HS-27A (cell line): ENCODE measurements at places on chromosomes 11 and 22.

DNA sequence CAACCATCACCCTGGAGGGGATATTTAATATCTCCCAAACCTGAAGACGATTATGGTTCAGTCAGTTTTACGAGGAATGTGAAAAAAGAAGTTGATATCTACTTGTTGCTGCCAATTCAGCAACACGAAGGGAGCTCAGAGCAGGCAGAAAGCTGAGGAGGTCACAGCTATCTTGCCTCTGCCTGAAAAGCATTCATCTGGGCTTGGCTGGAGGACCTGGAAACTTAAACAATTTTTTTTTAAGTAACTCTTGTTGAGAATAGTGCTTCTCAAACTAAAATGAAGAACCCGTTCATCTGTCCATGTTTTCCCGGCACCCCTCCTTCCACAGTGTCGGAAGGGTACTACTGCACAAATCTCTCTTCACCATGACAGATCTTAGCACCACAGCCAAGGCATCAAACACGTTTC lies 98.9 kb downstream of the MICAL3 start:
- DNase-seq, result no peak

DNA sequence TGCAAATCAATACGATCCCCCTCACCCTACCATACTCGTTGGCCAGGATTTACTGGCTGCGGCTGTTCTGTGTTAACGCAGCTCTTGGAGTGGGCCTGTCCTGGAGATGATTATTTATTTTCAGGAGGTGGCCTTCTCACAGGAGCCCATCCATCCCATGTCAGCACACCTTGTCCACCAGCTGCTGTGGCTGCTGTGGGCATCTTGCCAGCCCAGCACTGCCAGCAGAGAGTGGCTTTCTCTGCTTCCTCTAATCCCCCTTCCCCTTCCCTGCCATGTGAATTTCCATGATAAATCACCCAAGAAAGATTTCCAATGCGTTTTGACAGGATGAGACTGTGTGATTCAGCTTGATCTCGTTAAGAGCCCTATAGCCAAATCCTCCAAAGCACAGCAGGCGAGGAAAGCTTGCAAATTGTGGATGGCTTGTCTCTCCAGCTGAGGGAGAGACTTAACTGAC lies 309.1 kb upstream of the C11orf87 start:
- DNase-seq, result no peak

- DNase-seq, result no peak
Measured at GRCh38 chr11:132060567-132060966, 690.2 kb downstream of the NTM start.

- no peak for DNase-seq
Measured at GRCh38 chr11:119389611-119390254, 8.2 kb upstream of the USP2 start.

GRCh38 chr22:35446365-35446764 lies 46.4 kb downstream of the MCM5 start:
- peak; percentile 40 for DNase-seq

GRCh38 chr11:65112546-65113360 lies 1.1 kb downstream of the TM7SF2 start:
- no peak for DNase-seq

DNA sequence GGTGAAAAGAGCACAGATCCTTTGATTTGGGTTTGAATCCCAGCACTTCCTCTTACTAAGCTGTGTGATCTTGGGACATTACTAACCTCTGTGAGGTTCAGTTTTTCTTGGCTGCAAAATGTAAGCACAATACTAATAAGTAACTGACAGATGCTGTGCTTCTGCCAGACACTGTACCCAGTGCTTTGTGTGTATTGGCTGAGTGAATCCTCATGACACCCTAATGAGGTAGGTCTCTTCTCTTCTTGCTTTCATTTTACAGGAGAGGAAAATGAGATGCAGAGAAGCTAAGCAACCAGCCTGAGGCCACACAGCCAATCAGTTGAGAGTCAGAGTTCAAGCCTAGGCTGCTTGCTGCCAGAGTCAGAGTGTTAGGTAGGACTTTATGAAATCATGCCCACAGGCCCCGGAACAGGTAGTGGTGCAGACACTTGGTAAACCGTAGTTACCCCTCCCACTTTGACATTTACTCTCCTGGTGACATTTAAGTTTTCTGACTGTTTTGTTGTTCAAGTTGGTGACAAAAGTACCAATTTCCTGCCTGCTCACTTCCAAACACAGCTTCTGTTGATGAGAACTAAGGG lies 21.2 kb downstream of the PTPRJ start:
- DNase-seq, result no peak

- no peak for DNase-seq
Measured at GRCh38 chr11:16977136-16977993, 36.8 kb downstream of the PLEKHA7 start.

- no peak for DNase-seq
Measured at GRCh38 chr11:44597358-44598012, 32.0 kb downstream of the CD82 start.

GRCh38 chr11:63961608-63962412 lies 12.6 kb upstream of the COX8A start:
- DNase-seq, result no peak

DNA sequence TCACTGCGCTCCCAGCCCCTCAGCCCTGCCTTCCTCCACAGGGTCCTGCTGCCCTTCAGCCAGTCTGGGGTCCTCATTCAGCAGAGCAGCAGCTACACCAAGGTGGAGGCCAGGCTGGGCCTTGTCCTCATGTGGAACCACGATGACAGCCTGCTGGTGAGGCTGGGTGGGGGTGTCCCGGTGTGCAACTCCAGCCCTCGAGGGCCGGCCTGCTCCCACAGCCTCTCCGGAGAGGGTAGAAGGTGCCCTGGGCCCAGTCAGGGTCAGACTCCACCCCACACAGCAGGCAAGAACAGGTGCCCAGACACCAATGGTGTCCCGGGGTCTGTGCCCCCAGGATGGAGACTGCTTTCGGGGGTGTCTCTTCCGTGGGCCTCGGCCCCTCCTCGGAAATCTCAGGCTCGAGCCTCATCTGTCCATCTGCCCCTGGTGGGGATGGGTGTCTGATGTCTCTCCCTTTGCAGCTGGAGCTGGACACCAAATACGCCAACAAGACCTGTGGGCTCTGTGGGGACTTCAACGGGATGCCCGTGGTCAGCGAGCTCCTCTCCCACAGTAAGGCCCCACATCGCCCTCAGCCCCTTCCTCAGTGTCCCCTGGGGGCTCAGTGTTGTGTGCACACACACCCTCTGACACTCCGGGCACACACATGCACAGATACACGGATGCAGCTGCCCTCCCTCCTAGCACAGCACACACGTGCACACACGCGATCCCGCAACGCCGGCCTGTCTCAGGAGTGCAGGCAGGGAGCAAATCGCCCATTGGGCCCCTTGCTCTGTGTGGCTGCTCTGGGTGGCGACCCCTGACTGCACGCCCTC lies 4.9 kb downstream of the MUC5AC start:
- DNase-seq, result no peak
